ENCODE measurements at places on chromosomes 1 and 21.

GRCh38 chr1:235673981-235674380 is 24.4 kb upstream of the GNG4 start:
- DNase-seq: no peak

DNA sequence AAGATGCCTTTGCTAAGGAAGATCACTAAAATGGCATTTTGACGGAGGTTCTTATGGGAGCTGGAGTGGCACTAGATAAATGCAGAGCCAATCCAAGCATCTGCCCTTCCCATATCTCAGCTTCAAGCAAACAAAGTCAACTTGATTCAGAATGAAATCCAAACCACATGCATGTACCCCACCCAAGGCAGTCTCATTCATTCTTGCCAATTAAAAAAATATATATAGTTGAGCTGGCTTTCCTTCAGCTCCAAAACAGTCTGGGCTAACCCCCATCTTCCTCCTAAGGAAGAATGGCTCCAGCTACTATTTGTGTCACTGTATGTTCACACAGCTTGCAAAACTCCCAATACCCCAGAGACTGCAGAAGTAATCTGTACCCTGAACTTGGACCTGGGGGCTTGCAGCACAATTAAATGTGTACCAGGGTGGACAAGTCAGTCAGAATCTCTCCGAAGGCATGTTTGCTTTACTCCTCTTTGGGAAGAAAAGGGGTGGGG is 35.4 kb downstream of the GPR3 start:
- DNase-seq: no peak

GRCh38 chr1:235079443-235080296 is 49.0 kb downstream of the TOMM20 start:
- no peak for DNase-seq

- no peak for DNase-seq
These were observed 13.0 kb downstream of the CHIT1 start for GRCh38 chr1:203216274-203217138.

- DNase-seq: no peak
These were observed 86.7 kb upstream of the PTBP2 start for GRCh38 chr1:96634883-96635282.
